ENCODE measurements at places on chromosomes 1 and 21.
A peak's percentile ranks its signal among the peaks of the same experiment; 100 is the strongest.

GRCh38 chr1:11324567-11325165, 51.7 kb downstream of the UBIAD1 start:
- DNase-seq = no peak

- DNase-seq = no peak
These were observed 1.9 kb upstream of the KAZN start for GRCh38 chr1:14596591-14596990.

DNA sequence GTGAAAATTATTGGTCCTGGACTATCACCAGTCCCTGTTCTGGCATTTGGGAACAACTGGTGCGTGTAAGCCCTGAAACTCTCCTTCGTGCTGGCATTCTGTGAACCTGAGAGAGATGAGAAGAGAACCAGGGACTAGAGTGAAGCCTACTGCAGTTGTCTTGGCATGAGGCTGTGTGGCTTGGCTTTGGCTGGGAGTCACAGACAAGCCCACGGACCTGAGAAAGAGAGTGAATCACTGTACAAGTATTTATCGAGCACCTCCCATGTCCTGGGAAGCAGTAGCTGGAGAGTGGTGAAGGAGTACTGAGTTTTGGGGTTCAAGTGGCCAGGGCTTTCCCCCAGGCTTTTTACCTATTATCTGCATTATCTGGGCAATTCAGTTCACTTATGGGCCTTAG, 63.3 kb downstream of the FGGY start:
- DNase-seq = peak; percentile 41

- DNase-seq = no peak
These were observed 53.4 kb downstream of the FBXO2 start for GRCh38 chr1:11600836-11601235.

GRCh38 chr1:50780797-50781196, 179.3 kb downstream of the FAF1 start:
- no peak for DNase-seq

GRCh38 chr1:152398812-152399698, 15.0 kb downstream of the CRNN start:
- peak; percentile 15 for DNase-seq

- no peak for DNase-seq
These were observed 153.4 kb downstream of the SDCCAG8 start for GRCh38 chr1:243409284-243409683.

DNA sequence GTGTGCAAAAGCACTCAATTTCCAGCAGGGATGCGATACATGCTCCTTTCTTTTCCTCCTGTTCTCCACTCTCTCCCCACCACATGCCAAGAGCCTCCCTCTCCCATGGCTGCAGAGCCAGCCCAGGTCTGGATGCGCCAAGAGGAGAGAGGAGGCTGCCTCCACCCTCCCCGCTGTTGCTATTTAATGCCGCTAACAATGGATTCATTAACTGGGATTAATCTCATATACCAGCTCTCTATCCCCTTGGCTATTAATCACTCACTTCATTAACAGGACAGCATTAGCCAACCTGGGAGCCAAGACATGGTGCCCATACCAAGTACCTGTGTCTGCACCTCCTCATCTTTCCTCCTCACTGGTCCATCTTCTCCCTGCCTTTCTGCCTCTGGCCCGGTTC, 49.1 kb upstream of the SCMH1 start:
- no peak for DNase-seq

GRCh38 chr1:169946206-169946605, 52.5 kb upstream of the SCYL3 start:
- no peak for DNase-seq

DNA sequence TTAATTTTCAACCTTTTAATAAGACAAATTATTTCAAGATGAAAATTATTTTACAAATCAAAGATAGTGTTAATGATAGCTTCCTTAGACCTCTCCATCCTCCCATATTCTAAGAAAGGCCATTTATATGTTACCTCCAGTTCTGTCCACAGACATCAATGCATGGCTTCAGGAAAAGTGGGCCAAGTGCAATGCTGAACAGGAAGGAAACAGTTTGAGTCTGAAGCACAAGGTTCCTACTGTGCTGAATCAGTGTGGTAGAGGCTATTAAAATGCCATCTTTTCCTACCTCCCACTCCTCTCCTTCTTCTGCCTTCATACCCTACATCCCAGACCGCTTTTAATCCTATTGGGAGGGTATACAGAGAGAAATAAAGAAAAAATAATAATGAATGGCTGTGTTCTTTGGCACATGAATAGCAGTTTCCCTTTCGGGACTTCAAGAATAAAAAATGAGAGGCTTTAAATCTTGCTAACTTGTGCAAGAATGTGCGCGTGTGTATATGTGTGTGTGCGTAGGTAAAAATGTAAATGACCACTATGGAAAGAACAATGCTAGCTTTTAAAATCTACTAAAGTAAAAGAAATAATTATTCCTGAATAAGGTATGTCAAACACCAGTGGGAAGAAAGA, 62.6 kb upstream of the C1orf105 start:
- no peak for DNase-seq

- peak; percentile 73 for DNase-seq
These were observed 9.2 kb upstream of the EVA1C start for GRCh38 chr21:32403201-32403777.

DNA sequence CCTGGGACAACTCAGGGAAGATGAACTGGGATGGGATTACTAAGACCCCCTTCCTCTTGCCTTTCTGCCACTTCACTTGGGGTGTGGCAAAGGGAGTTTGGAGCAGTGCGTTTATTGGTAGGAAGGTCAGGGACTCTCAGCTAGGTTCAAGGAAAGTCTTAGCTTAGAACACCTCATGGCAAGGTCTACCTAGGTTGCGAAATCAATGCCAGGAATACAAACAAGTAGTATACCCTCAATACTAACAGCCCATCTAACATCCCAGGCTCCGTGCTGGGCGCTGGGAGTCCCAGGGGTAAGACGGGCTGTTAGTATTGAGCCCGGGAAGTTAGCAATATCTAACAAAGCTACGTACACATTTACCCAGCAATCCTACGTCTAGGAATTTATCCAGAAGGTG, 4.7 kb downstream of the ATP2B4 start:
- DNase-seq = no peak

DNA sequence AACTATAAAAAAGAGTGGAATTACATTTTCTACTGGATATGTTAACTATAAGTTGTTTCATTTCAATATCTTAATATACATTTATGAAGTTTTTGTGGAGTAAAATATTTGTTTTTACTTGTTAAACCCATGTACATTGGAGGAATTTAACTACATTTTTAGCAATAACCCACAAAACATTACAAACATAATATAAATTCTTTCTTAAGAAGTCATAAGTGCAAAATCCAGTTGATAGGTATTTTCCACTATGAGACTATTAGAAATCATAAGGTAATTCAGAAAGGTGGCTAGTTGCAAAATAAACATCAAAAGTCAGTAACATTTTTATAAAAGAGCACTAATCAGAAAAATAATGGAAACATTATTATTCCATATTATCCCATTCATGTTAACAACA, 73.9 kb upstream of the RRP15 start:
- no peak for DNase-seq

- DNase-seq = peak; percentile 48
These were observed 191.9 kb downstream of the AK5 start for GRCh38 chr1:77473690-77474089.

All from hepatic stellate cell (primary cell).